Skeletal muscle tissue (tissue), 5 donors: ENCODE measurements at places on chromosomes 5 and 9. TPM values are rescaled to one million over a fixed set of nuclear protein-coding genes. Genes with fewer than 3 reads are reported as not detected.

MAP3K1 gene
- total RNA-seq: 29.7 TPM

XPA gene
- 8.9 TPM for total RNA-seq

ZDHHC11B gene
- total RNA-seq: 1.0 TPM

RNF208 gene
- not detected for total RNA-seq

CRHBP gene
- total RNA-seq: not detected

CTXN3 gene
- total RNA-seq: 1.0 TPM

KCNV2 gene
- total RNA-seq: not detected

PCDHGC5 gene
- 2.1 TPM for total RNA-seq
